ENCODE measurements at places on chromosomes 7 and 10.
A peak's percentile ranks its signal among the peaks of the same experiment; 100 is the strongest.

- DNase-seq: no peak
These were observed 563.6 kb downstream of the TCERG1L start for GRCh38 chr10:130747946-130748345.

GRCh38 chr7:114783508-114783907 lies 138.4 kb upstream of the MDFIC start:
- DNase-seq: no peak

DNA sequence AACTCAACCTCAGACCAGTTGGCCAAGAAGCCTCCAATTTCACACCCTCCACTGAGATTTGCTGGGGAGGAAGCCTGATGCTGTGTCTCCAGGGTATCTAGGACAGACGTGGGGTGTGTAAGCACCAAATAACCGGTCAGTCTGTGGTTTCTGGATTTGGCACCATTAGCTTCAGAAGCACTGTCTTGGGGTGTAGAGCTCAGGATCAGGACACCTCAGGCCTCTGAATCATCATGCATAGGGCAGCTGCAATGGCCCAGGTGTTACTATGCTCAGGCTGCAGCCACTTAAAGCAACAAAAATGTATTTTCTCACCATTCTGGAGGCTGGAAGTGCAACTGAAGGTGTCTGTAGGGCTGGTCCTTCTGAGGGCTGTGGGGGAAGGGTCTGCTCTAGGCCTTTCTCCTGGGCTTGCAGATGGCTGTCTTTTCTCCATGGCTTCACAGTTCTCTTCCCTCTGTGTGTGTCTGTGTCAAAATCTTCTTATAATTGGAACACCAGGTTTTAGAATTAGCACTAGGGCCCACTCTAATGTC lies 73.4 kb upstream of the SEPHS1 start:
- DNase-seq: no peak

DNA sequence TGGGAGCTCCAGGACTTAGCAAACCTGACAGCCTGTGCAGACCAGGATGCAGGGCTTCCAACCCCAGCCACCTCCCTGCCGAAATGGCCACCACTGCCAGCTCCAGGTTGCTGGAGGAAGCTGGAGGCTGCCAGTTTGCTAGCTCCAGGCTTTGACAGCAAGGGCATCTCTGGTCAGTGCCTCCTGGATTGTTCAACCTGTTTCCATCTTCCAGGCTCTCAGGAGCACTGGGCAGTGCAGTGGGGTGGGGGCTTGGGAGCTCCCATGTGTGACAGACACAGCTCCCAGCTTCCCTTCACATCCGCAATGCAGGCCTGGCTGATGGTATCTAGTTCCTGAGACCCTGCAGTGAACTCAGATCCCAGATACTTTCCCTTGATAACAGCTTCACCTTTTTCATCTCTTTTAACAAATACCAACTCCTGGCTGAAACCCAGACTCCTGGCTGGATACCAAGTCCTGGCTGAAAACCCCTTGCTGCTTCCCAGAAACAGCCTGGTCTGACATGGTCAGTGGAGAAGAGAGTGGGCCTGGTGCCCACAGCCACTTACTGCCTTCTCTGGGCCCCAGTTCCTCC lies 20.8 kb upstream of the RET start:
- DNase-seq: no peak

DNA sequence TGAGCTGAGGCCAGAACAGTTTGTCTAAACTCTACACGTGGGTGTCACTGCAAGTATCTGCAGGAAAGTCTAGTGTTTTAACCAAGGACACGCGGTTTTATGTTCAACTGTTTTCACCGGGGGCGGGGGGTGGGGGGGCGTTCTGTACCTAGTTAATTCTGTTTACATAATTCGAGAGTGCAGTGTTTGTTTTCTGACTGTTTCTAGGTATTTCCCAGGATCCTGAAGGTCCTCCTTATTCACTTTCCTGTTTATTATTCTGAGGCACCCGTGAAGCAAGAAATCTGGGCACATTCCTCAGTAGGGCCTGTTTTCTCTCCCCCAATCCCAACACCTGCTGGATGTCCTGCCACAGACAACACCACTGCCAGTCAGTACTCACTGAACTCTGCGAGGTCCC lies 7.6 kb downstream of the LOXL4 start:
- no peak for DNase-seq

GRCh38 chr10:113980408-113981087 lies 63.1 kb upstream of the ADRB1 start:
- DNase-seq: no peak

DNA sequence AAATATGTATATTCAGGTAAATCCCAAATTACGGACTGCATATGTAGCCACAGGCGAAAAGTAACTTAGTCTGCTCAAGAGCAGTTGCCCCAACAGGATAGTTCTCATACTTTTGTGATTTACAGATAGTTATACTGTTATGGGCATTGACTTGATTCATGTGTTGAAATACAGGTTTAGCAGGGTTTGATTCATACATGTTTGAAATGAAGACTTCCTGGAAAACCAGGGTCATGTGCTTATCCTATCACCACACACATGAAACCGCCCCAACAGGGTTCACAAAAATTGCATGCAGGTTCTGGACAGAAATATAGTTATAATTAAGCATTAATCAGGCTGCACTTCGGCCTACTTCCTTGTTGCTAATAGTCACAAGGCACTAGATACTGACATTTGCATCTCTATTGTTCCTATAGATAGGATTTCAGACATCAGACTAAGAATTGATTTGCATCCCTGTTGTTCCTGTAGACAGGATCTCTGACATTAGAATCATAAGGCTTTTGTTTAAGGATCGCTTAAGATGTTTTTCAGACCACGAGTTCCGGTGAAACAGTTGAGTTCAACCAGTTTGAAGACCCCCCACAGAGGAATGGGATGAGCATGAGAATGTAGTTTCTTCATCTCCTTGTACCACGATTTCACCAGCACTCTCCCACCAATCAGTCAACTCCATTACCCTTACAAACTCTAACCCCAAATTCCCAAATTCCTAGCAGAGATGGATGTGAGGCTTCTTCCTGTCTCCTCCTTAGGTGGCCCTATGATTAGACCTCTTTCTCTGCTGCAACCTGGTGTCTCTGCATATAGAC lies 2.0 kb upstream of the ZNF398 start:
- DNase-seq: no peak

DNA sequence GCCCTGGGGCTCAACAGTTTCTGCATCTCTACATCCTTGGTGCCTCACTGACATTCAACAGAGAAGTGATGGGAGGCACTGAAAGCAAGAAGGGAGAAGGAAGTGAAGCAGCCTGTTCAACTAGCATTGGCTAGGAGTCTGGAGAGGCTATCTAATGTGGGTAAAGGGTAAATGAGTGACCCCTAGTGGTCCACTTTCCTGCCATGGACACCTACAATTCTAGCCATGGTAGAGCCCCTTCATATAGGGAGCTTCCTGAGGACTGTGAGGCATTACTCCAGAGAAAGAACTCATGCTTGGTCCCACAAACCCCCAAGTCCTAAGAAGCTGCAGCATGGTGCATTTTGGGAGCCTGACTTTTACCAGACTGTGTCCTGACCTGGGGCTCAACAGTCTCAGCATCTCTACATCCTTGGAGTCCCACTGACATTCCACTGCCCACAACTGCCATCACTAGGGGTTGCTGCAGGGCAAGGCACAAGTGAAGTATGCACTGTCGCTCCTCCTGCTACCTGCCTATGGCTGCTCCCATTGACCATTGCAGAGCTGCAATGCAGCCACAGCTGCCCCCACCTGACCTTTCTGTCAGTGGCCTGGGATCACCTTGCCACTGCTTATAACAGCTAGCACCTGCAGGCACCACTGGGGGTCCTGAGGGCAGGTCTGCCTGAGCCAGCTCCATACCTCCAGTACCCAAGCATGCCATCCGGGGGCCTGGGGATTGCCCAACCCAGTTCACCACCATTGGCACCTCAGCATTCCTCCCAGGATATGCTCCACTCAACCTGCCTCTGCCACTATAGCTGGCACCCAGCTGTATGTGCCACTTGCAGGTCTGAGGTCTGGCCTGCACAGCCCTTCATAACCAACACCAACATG lies 44.1 kb upstream of the CDK6 start:
- DNase-seq: peak; percentile 40

GRCh38 chr7:127578036-127578684 lies 7.2 kb downstream of the GCC1 start:
- DNase-seq: no peak

GRCh38 chr7:149431486-149432120 lies 29.3 kb downstream of the ZNF777 start:
- no peak for DNase-seq

GRCh38 chr7:133645884-133646391 lies 393.1 kb downstream of the EXOC4 start:
- DNase-seq: no peak
